ENCODE measurements at places on chromosomes 7 and 10. TPM values are rescaled to one million over a fixed set of nuclear protein-coding genes. Genes with fewer than 3 reads are reported as not detected.

GRCh38 chr10:5692461-5693358, 8.1 kb downstream of the TASOR2 start:
- DNase-seq, result no peak

GRCh38 chr10:24708081-24708480, 15.6 kb downstream of the ARHGAP21 start:
- DNase-seq, result no peak

AKR1C2 gene
- total RNA-seq, result 46.0 TPM

DNA sequence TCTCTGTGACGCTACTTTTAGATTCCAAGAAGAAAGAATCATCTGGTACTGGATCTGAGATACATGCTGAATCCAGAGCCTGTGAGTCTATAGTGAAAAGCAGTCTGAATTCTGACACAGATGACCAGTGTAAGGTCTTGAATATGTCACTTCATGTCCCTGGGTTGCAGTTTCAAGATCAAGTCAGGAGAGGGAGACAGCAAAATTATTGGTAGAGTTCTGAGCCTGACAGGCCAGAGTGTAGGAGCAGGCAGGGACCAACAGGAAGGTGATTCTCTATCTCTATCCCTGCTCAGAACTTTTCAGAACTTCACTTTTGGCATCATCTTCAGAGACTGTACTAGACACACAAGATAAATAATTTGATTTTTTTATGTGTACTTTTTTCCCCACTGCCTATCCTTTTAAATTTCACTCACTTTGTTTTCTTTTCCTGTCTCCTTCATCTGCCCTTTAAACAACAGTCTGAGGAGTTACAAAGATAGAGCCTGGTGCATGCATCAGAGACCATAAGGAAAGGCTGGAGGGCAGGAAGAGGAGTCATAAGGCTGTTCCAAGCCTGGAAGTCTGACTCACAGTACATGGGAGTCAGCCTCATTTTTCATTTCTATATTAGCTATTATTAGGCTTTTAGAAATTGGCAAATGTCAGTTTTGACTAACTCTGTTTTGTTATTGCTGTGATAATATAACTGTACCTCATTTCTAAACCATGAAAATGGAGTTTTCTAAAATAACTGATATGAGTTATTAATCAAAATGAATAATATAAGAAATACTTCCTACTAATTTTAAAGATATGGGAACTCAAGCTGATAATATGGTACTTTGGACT, 120.2 kb upstream of the TMEM229A start:
- no peak for DNase-seq

DNA sequence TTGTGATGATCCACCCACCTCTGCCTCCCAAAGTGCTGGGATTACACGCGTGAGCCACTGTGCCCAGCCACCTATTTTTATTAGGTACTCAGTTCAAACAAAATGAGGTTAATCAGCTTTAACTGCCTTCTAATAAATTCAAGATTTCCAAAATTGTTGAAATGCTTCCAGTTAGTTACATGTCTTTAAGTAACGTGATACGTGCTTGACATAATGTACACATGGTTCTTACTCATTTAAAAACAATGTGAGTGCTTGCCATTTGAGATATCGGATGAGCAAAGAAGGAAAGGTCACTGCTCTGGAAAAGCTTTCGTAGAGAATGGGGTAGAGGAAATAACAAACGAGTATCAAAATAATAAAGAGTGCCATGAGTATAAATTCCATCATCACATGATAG, 83.6 kb downstream of the KMT2E start:
- peak; percentile 85 for DNase-seq

PRSS1 gene
- total RNA-seq, result not detected

GRCh38 chr7:1953199-1954190, 279.2 kb downstream of the MAD1L1 start:
- no peak for DNase-seq

DNA sequence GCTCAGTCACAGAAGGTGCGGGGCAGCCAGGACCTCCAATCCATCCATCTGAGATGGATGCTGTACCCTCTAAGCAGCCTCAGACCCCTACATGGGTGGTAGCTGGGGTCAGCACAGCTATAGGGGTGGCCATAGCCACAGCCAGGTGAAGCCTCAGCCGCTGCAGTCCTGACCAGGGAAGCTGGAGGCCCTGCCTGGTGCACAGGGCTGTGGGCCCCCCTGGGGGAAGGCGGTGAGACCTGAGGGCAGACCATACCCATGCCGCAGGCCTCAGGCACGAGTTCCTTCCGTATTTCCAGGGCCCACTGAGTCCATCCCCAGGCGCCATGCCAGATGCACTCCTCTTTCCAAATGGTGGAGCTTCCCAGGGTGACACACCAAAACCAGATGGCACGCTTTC, 96.6 kb upstream of the KDM7A start:
- DNase-seq, result no peak

WASHC2A gene
- 98.8 TPM for total RNA-seq

OR9A2 gene
- not detected for total RNA-seq

- DNase-seq, result peak; percentile 77
Observed at GRCh38 chr7:128221929-128222403, 19.1 kb upstream of the LEP start.

GRCh38 chr10:93567277-93568104, 1.0 kb downstream of the FFAR4 start:
- no peak for DNase-seq

DNA sequence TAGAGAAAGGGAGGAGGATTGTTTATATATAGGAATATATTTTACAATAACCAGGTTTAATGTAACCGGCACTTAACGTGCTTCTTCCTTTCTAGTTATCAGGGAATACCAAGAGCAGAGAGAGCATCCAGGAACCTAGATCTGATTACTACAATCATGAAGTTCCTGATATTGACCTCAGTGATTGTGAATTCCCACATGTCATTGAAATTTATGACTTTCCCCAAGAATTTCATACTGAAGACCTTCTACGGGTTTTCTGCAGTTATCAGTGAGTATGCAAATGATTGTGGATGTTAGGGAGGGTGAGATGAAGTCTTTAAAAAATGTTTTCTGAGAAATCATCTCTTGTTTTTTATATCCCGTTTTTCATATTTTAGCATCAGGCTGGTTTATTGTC, 36.6 kb downstream of the LOXL4 start:
- no peak for DNase-seq

All from osteoblast (primary cell).